ENCODE measurements at places on chromosomes 6 and 20.

DNA sequence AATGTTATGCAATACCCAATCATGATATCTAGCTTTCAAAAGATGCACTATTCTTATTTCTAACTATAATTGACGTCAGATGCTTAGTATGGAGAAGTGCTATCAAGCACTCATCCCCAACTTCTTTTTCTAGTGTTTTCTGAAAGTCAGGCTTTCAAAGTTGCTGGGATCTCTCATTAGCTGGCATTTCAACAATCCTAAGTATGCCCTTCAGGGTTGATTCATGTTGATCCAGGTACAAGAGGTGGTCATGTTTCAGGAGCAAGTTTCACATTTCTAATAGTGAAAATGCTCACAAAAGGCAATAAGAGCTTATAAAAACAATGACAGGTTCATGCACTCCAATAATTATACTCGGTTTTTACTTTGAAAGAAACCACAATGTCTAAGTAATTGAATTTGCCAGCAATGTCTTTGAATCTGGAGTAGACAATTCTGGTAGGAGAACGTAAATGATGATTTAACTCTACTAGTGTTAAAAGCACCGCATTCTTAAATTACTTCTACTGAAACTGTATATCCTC is 193.7 kb upstream of the KHDRBS2 start:
- DNase-seq, result no peak

DNA sequence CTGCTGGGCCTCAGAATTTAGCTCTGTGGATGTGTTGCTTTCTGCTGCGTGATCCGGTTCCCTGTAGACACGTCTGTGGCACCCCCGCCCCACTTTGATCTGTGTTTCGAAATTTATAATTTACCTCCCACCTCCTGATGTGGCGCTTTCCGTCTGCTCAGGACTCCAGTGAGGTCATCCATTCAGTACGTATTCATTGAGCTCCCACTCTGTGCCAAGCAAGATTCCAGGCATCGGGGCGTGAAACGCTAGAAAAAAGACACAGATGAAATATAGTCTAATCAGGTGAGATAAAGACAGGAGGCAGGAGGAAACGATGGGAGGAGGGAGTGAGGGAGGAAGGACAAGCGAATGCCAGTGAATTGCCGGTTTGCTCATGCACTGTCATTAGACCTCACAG is 431.9 kb upstream of the SULF2 start:
- DNase-seq, result no peak

- no peak for DNase-seq
Observed at GRCh38 chr6:109010705-109011102, 83.9 kb downstream of the SESN1 start.

DNA sequence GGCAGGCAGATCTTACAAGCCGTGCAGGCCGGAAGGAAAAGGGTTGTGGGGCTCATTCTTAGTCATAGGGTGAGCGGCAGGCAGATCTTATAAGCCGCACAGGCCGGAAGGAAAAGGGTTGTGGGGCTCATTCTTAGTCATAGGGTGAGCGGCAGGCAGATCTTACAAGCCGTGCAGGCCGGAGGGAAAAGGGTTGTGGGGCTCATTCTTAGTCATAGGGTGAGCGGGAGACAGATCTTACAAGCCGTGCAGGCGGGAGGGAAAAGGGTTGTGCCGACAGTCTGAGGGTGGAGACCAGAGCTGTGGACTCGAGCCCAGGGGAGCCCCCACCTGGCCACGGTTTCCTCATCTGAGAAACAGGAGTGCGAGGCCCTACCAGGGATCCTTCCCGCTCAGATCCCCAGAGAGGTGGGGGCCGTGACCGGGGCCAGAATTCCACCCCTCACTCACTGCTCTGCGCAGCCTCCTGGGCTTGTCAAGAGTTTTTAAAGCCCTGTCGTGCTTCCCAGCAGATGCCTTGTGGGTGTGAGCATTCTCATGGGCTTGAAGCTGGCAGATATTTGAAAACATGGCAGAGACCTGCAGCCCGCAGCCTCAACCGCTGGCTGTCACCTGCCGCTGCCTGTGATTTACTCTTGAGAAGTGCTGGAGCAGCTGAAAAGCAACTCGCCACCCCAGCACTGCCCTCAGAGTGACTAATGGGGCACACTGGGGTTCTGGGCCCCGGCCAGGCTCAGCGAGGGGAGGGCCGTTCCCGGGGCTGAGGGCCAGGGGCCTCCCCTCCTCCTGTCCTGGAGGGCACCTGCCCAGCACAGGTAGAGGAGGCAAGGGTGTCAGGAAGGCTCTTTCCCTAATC is 31.9 kb downstream of the NTSR1 start:
- DNase-seq, result peak; percentile 65

DNA sequence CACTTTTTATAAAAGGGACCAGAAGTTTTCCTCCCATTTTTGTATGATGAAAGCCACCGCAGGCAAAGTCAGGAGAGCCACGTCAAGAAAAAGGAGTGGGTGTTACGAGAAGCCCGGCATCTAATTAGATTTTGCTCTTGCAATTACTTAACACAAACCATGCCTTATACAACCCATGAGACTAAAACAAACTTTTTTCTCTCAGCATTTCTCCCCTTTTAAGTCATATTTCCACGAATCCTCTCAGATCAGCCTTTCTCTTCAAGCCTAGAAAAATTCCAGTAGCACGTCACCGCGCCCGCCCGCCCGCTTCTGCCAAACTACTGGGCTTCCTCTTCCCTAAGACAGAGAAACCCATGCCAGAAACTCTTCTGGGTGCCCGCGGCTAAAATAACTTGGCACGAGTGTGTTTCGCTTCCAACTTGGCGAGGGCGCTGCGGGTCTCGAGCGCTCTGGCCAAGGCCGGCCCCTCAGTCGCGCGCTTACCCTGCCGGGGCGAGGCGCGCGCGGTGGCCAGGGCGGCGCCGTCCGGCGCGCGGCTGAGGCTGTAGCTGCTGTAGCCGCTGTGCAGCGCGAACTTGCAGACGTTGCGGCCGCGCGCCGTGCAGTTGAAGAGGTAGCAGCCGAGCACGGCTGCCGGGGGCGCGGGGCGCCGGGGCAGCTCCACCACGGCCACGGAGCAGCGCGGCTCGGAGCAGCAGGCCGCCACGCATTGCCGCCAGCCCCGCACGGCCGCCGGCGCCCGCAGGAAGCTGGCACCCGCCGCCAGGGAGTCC is 1.0 kb downstream of the LRP11 start:
- no peak for DNase-seq

DNA sequence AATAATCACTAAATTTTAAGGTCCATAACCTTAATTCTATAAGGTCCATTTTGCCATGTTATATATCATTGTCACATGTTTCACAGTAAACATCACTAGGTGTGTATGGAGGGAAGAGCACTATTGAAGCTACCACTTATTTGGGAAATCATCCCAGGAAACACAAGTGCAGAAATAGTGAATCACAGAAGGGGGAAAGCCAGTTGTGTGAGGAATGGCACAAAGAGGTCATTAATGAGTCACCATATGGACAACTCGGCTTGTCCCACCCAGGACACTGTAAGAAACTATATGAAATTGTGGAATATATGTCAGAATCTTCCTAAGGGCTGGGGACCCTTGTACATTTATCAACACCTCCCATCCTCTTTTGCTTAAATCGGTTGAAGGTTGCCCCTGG is 13.7 kb downstream of the BTN3A1 start:
- no peak for DNase-seq

GRCh38 chr6:165883851-165884640 is 221.0 kb upstream of the PDE10A start:
- DNase-seq, result no peak

DNA sequence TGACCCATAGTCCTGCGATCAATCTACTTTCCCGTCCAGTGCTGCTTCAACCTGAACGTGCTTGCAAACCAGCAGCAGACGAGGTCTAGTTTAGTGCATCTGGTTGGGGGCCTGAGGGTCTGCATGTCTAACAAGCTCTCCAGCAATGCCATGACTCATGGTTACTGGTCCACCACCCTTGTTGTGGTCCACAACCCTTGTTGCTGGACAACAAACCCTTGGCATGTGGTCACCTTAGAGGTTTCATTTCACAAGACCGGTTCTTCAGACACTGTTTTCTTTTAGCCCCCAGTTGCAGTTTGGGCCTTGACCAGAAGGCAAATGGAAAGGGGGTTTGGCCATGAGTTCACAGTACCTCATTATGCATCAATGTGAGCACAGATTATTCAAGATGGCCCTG is 424.8 kb downstream of the QKI start:
- no peak for DNase-seq

- DNase-seq, result no peak
Observed at GRCh38 chr6:6560909-6561308, 27.6 kb upstream of the LY86 start.

GRCh38 chr20:38091441-38092216 is 58.1 kb downstream of the RPRD1B start:
- DNase-seq, result no peak

DNA sequence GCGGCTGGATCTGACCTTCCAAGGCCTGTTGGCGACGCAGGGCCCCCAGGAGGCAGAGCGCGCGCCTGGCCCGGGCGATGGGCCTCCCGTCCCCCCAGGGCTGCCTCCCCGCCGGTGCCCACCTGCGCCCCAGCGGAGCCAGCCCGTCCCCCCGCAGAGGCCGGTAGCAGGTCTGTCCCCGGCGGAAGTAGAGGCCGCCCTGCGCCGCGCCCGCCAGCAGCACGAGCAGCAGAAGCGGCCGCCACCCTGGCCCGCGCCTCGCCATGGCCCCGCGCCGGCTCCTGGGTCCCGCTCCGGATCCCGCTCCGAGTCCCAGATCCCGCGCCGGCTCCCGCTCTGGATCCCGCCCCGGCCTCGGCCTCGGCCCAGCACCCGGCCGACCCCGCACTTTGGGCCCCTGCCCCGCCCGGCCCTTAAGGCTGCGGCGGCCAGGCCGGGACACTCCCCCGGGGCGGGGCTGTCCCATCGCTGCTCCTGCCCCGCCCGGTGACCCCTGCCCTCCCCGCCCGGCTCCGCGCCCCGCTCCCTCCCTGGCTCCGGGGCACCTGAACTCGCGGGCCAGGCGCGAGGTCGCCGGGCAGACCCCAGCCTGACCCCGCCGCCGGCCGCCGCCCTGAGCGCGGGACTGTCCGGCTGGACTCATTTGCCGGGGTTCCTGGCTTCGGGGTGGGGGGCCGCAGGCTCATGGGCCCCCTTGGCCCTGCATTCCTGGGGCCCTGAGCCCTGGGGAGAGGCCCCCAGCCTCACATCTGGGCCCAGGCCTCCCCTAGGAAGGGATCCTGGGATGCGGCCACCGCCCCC is at the start of gene CTSZ:
Gene CTSZ (minus strand): TSS at position 391 of the 801 bp plus-strand sequence. CDS start 126 bp downstream, at position 265.
- peak; percentile 41 for DNase-seq

DNA sequence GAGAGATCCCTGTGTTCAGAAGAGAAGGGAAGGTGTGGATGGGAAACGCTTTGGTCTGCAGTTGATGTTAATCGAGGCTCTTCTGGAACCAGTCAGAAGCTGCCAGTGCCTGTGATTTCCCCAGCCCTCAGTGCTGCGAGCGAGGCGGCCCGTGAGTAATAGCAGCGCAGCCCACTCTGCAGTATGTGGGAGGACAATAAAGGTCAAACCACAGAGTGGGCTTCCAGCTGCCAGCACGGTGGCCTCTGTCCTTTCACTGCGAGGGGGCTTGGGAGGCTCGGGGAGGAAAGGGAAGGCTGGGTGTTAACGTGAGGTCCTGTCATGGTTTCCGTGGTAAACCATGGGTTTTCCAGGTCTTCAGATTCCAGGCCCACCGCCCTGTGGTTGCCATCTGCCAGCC is 32.3 kb upstream of the TAGAP start:
- no peak for DNase-seq

DNA sequence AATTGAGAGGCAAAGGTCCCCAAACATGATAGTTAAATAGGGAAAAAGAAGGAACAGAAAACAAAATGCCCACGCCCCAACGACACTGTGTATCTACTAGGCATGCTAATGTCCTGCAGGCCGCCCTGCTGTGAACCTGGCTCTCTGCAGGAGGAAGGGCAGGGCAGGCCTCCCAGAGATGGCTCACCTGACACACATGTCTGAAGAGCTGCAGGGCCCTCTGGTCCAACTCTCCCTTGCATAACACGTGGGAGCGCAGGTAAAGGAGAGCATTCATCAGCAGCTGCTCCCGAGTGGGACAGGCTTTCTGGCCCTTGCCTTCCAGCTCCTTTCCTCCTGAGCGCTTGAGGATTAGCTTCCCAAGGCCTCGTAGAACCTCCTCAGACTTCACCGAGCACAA is 53.7 kb upstream of the LYRM2 start:
- DNase-seq, result no peak

DNA sequence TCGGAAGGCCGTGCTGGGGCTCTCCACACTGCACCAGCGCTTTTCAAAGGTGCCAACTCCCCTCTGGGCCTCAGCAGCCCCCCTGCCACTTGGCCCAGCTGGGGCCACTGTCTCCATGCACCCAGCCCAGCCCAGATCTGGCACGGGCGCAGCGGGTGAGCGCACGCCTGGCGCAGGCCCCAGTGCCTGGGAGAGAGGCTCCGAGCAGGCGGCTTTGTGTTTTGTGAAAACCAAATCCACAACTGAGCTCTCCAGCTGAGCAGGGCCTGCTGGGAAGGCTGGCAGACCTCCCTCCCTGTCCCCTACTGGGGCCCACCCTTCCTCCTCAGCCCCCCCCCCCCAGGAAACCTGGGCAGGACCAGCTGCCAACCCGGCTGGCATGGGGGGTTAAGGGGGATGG is 17.0 kb downstream of the MDGA1 start:
- DNase-seq, result no peak

DNA sequence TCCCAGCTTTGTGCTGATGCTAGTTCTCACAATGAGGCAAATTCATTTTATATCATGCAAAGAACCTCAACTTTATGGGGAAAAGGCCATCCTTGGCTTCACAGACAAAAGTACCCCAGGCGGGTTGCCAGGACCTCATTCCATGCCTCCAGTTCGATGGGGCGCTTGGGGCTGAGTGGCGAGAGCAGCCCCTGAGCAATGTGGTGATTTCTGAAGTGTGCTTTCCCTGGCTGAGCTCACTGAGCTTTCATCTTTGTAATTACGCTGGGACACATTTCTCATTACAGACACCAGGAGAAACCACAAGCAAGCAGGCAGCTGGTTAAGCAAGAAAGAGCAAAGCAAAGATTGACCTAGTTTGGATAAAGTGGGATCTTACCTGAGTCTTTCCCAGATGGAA is 301.5 kb upstream of the CDH4 start:
- no peak for DNase-seq

DNA sequence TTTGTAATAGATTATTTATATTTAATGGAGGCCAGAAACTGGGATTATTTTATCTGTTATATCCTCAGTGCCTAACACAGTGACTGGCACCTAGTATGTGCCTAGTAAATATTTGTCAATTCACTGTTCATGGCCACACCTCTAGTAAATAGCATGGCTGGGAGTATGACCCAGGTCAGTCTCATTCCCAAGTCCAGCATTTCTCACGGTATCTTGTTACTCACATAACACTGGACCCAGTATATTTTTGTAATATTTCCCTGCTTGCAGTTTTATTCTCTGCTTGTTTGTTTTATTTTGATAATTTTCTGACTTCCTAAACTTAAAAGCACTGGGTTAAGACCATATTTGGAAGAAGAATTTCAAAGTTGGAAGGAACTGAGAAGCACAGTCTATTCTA is 47.7 kb downstream of the CTNNBL1 start:
- no peak for DNase-seq
